ENCODE measurements at places on chromosomes 12 and 14. TPM values are rescaled to one million over a fixed set of nuclear protein-coding genes. Genes with fewer than 3 reads are reported as not detected.
A peak's percentile ranks its signal among the peaks of the same experiment; 100 is the strongest.

- H3K27me3 ChIP-seq: no peaks in the 10 kb centered on the region
- no peak overlapping the region for H3K27ac ChIP-seq
- no peak for DNase-seq
- no peaks in the 10 kb centered on the region for H3K36me3 ChIP-seq
Observed at GRCh38 chr12:97595936-97596335, 133.3 kb downstream of the RMST start.

DNA sequence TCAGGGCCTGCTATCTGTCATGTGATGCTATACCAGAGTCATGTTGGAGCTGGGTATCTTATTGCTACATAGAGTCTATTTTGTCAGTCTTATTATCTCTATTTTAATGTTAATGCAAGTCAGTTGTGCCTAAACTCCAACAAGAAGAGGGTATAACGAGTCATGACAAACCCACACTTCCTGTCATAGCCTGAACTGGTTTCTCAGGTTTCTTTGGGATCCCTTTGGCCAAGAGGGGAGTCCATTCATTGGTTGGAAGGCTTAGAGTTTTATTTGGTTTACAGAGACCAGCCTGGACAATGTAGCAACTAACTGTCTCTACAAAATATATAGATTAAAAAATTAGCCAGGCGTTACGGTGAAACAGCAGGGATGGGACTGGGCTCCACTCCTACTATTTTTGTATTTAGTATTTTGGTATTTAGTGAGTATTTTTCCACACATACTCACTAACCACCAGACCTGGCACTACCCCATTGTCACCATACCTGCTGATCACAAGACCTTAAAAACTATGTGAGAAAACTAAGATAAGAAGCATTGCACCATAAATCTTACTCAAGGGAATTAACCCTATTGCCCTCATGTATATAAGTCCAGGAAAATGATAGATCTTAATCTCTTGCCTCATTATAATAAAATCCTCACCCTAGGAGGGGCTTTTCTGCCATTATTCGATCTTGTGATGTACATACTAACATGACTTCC is 387.5 kb downstream of the IPO8 start:
- no peaks in the 10 kb centered on the region for H3K36me3 ChIP-seq
- no peaks in the 10 kb centered on the region for H3K4me1 ChIP-seq
- no peak overlapping the region for H3K4me3 ChIP-seq

DNA sequence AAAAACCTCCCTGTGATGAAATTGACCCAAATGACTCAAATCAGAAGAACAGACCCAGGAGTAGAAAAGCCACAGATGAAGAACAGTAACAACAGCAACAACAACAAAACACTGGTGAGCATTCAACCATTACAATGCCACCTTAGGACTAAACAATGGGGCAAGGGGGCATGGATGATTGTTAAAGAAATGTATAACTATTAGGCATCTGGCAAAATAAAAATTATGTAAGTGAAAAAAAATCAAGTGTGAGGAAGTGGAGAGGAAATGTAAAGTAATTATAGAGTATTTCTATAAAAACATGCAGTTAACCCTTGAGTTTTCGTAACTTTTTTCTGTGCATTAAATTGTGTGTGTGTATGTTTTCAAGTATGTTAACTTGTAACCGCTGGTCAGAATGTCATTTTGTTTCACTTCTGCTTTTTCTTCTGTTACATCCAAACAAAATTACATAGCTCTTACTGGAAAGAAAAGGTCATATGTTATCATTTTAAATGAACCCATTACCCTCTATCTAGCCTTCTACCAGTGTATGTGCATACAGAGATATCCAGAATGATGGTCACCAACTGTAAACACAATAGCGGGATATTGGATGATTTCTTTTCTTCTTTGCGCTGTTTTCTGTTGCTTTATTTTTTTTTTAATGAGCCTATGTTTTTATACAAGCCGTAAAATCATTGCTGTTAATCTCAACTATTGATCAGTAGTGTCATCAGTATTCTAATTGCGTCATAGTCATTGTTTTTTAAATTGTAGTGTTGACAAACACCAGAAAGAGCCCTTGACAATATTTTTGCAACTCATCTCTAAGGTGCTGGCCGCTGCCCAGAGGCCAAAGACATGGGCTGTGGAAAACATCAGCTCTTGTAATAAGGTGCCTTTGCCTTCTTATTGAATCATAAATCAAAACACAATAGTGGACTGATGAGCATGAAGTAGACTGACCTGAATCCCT is 170.6 kb downstream of the CRADD start:
- H3K27me3 ChIP-seq: peaks cover 8% of the 10 kb centered on the region
- H3K4me3 ChIP-seq: peak overlapping the region; percentile 1
- H3K4me1 ChIP-seq: peaks cover 47% of the 10 kb centered on the region

- no peak for DNase-seq
- H3K4me1 ChIP-seq: no peaks in the 10 kb centered on the region
- H3K4me3 ChIP-seq: no peak overlapping the region
- no peaks in the 10 kb centered on the region for H3K27me3 ChIP-seq
- H3K27ac ChIP-seq: no peak overlapping the region
Observed at GRCh38 chr12:113854385-113855142, 111.6 kb downstream of the RBM19 start.

GRCh38 chr14:99179946-99180345 is 92.1 kb downstream of the BCL11B start:
- peak overlapping the region; percentile 88 for H3K27ac ChIP-seq
- DNase-seq: no peak
- peak overlapping the region; percentile 72 for H3K4me3 ChIP-seq
- H3K4me1 ChIP-seq: peaks cover 78% of the 10 kb centered on the region
- no peaks in the 10 kb centered on the region for H3K27me3 ChIP-seq

DNA sequence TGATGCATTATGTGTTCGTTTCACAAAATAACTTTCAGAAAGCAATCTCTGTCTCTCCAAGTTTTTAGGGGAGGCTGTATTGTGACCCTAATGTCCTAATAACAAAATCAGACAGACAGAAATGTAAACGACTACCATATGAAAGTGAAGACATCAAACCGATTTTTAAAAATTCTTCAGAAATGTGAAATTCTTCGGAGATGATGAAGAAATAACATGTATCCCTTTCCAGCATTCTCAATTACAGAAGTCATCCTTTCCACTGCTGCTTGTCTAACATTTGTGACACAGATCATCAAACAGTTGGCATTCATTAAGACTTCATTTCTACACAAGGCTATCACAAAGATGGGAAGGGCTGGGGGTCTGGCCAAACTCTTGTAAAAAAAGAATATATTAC is 41.0 kb downstream of the DMAC2L start:
- H3K27me3 ChIP-seq: peaks cover 2% of the 10 kb centered on the region
- H3K4me1 ChIP-seq: peaks cover 3% of the 10 kb centered on the region
- H3K36me3 ChIP-seq: peaks cover 27% of the 10 kb centered on the region
- DNase-seq: no peak
- no peak overlapping the region for H3K4me3 ChIP-seq

- H3K27me3 ChIP-seq: no peaks in the 10 kb centered on the region
- H3K4me1 ChIP-seq: no peaks in the 10 kb centered on the region
- H3K36me3 ChIP-seq: peaks cover 10% of the 10 kb centered on the region
- no peak overlapping the region for H3K27ac ChIP-seq
- DNase-seq: no peak
Observed at GRCh38 chr12:12684375-12685106, 11.4 kb downstream of the GPR19 start.

DNA sequence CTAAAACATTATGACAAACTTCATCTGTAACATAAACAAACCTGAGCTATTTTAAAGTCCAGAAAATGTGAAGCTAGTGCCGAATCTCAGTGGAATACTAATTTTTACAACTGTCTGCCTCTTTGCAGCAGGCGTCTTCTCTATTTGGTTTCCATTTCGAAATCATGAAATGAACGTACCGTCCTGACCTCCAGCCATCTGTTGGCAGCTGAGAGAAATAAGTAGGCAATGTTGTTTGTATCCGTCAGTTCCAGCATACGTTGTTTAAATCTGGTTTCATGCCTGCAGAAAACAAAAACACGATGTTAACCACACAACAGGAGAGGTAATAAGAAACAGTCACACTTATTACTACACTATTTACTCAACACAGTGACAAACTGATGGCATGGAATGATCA is 54.3 kb upstream of the KCNJ8 start:
- H3K27me3 ChIP-seq: no peaks in the 10 kb centered on the region
- no peak overlapping the region for H3K27ac ChIP-seq
- H3K4me3 ChIP-seq: no peak overlapping the region
- H3K36me3 ChIP-seq: no peaks in the 10 kb centered on the region

DNA sequence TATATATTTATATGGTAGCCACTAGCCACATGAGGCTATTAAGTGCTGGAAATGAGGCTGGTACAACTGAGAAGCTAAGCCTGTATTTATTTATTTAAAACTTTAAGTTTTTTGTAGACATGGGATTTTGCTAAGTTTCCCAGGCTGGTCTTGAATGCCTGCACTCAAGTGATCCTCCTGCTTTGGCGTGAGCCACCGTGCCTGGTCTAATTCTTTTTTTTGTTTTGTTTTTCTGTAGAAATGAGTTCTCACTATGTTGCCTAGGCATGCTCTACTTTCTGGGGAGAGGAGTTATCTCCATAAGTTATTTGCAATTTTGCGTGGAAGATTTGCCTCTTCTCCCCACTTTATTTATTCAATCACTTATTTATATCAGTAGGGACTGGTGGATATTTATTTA is 4.8 kb upstream of the SNRNP35 start:
- no peak overlapping the region for H3K27ac ChIP-seq
- H3K4me1 ChIP-seq: peaks cover 12% of the 10 kb centered on the region
- no peak overlapping the region for H3K4me3 ChIP-seq

DNA sequence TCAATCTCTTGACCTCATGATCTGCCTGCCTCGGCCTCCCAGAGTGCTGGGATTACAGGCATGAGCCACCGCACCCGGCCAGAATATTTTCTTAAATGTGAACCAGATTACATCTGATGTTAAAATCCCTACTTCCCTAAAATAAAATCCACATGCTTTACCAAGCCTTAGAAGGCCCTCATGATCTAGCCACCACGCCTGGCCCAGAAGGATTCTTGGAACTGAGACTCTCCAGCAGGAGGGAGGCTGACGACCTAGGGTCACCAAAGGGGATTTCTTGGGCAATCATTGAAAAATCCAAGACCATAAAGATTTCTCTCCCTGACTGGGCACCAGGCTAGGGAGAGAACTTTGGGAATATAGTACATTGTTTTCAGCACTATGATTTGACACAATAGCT is 25.2 kb upstream of the RASSF3 start:
- DNase-seq: no peak
- no peaks in the 10 kb centered on the region for H3K27me3 ChIP-seq
- H3K4me3 ChIP-seq: no peak overlapping the region
- H3K27ac ChIP-seq: no peak overlapping the region
- peaks cover 4% of the 10 kb centered on the region for H3K36me3 ChIP-seq

- H3K27ac ChIP-seq: no peak overlapping the region
- no peaks in the 10 kb centered on the region for H3K27me3 ChIP-seq
- DNase-seq: no peak
- no peak overlapping the region for H3K4me3 ChIP-seq
Observed at GRCh38 chr14:31188744-31189143, 18.8 kb downstream of the HECTD1 start.

- H3K4me1 ChIP-seq: peaks cover 29% of the 10 kb centered on the region
- no peak overlapping the region for H3K4me3 ChIP-seq
- H3K27ac ChIP-seq: no peak overlapping the region
- no peaks in the 10 kb centered on the region for H3K27me3 ChIP-seq
- DNase-seq: no peak
- H3K36me3 ChIP-seq: peaks cover 15% of the 10 kb centered on the region
Observed at GRCh38 chr12:47312808-47313426, 233.2 kb upstream of the AMIGO2 start.

GRCh38 chr12:114760151-114760877 is 76.3 kb upstream of the TBX3 start:
- no peak for DNase-seq
- no peaks in the 10 kb centered on the region for H3K27me3 ChIP-seq
- H3K4me1 ChIP-seq: no peaks in the 10 kb centered on the region

DNA sequence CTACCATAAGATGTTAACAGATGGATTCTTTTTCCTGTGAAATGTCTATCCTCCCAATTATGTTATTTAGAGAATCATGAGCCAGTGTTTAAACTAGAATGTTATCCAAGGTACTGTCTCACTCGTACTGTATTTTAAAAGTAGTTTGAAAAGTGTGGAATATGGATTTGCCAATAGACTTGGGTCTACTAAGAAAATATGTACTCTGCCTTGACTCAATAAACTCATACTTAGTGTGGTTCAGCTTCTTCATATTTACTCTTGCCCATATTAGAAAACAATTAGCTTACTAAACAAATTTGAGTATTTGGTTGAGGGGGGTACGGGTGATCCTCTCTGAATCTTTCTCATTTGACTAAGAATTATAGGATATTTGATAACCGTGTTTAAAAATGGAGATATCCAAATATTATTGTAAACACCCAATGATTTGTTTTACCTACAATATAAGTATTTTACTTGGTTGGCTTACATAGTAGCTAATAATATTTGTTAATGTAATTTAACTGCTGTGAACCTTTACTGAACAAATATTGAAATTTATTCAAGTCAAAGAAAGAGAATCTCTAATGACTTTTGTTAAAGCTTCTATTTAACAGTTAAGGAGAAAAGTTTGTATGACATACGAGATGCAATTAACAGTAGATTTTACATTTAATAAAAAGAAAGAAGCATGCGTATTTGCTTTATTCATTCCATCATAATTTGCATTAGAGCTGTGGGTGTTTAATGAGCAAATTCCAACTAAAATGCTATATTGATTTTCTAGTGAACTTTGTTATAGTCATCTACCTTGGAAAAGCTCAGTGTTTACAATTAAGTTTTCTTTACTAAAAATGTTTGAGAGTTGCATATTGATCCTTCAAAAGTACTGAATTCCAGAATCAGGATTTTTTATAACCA is 81.2 kb downstream of the MIPOL1 start:
- no peaks in the 10 kb centered on the region for H3K36me3 ChIP-seq
- no peak overlapping the region for H3K4me3 ChIP-seq
- no peaks in the 10 kb centered on the region for H3K4me1 ChIP-seq

- no peaks in the 10 kb centered on the region for H3K27me3 ChIP-seq
- peaks cover 18% of the 10 kb centered on the region for H3K4me1 ChIP-seq
- DNase-seq: no peak
- no peaks in the 10 kb centered on the region for H3K36me3 ChIP-seq
Observed at GRCh38 chr12:50211392-50212070, 44.4 kb upstream of the CERS5 start.

- peaks cover 29% of the 10 kb centered on the region for H3K4me1 ChIP-seq
- H3K36me3 ChIP-seq: no peaks in the 10 kb centered on the region
- no peaks in the 10 kb centered on the region for H3K27me3 ChIP-seq
- peak overlapping the region; percentile 82 for H3K27ac ChIP-seq
Observed at GRCh38 chr14:75566321-75566720, 12.1 kb upstream of the FLVCR2 start.

- peaks cover 32% of the 10 kb centered on the region for H3K27me3 ChIP-seq
- H3K4me1 ChIP-seq: peaks cover 5% of the 10 kb centered on the region
- H3K4me3 ChIP-seq: no peak overlapping the region
- H3K27ac ChIP-seq: no peak overlapping the region
Observed at GRCh38 chr12:109710747-109711595, 2.7 kb upstream of the FAM222A start.

Gene ANKS1B
- not detected for total RNA-seq

Gene DCTN2
- total RNA-seq: 81.0 TPM

Gene KRT72
- total RNA-seq: 0.67 TPM

Gene POTEM
- total RNA-seq: not detected

Gene TSHR
- 0.39 TPM for total RNA-seq

Gene PDZRN4
- not detected for total RNA-seq

Gene ERBB3
- total RNA-seq: 8.1 TPM

Gene TMEM19
- 17.0 TPM for total RNA-seq

Measured in activated naive CD8-positive, alpha-beta T cell treated with anti-CD3 and anti-CD28 coated beads, Interleukin-2, amount 10 ng/mL, durations not matched to agents 7 days and 5 days (primary cell).